ENCODE measurements at places on chromosomes 6 and 20.
A peak's percentile ranks its signal among the peaks of the same experiment; 100 is the strongest.

DNA sequence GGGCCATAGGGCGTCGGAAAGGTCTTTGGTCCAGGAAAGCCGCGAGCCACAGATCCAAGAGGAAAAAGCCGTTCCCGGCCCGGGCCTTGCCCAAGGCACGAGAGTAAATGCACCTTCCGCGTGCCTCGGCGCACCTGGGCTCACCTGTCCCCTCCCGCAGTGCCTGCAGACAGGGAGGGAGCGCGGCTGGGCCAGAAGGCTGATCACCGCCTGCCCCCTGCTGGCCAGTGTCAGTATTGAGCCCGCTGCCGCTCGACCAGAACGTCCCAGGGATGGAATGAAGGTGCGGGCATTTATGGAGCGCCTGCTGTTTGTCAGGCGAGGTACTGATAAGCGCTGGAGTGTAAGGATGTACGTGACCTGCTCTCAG is 679 bp upstream of the LPIN3 start:
- DNase-seq, result no peak

GRCh38 chr6:164230259-164230658 is 815.7 kb downstream of the QKI start:
- DNase-seq, result no peak

- peak; percentile 42 for DNase-seq
Measured at GRCh38 chr20:49483018-49483695, 689 bp upstream of the KCNB1 start.

- DNase-seq, result no peak
Measured at GRCh38 chr6:2940010-2940850, 31.1 kb downstream of the SERPINB6 start.

DNA sequence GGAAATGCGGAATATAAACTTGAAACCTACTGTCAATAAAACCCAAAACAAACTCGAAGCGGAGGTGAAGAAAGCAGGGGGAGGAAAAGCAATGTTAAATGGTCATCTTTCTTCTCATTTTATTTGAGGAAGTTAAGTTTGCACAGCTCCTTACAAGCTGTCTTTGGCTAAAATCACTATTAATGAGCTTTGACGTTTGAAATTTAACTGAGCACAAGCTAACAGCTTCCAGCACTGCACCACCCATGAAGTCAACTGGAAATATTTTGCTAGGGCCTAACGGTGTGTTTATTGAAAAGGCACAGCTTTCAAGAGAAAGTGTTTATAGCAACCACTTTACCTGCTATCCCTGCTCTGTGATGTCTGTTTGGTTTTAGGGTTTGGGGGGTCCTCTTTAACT is 103.8 kb downstream of the PKHD1 start:
- no peak for DNase-seq

GRCh38 chr20:63591147-63591533 is 17.1 kb upstream of the HELZ2 start:
- no peak for DNase-seq

- DNase-seq, result no peak
Measured at GRCh38 chr6:109015176-109015575, 79.5 kb downstream of the SESN1 start.

GRCh38 chr6:105740946-105741645 is 338.2 kb upstream of the PREP start:
- DNase-seq, result no peak

DNA sequence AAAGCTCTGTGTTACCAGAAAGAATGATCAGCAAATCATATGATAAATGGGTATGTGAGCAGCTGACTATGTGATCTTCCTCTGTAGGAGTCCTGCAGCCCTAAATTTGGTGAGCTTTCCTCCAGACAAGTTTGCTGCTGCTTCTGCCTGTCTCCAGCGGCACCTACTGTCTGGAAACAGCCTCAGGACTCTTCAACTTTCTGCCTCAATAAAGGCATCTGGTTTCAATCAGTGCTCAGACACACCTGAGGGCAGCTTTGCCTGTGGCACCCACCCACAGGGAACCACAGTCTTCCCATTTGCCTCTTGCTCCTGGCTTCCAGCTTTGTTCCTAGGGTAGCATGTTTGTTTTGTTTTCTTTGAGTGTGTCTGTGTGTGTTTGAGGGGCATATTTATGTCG is 727.9 kb upstream of the MAN1A1 start:
- no peak for DNase-seq

- DNase-seq, result no peak
Measured at GRCh38 chr6:132910759-132911158, 96.4 kb downstream of the RPS12 start.

DNA sequence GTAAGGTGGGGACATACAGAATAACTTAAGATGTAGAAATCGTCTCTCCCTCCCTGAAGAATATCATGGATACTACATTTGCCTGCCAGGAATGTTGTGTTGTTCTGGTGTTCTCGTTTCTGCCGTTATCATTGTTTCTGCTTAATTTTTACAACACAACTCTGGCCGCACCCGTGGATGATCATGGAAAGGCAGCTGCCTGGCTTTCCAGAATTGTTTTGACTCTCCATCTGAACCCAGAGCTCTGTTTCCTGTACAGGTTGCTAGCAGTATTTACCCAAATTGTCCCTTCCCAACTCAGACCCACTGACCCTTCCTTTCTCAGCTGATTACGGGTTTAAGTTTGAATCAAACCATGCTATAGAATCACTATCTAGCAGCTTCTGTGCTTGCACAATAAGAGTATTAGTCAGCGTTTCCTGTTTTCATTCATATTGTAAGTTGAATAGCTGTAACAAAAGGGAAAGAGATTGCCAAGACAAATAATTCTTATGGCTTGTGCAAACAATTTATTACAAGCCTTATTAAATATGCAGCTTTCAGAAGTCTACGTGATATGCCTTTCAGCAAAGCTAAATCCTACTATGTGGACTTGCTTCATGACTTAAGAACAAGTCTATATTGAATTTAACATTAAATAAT is 139.0 kb downstream of the MTHFD1L start:
- DNase-seq, result no peak

DNA sequence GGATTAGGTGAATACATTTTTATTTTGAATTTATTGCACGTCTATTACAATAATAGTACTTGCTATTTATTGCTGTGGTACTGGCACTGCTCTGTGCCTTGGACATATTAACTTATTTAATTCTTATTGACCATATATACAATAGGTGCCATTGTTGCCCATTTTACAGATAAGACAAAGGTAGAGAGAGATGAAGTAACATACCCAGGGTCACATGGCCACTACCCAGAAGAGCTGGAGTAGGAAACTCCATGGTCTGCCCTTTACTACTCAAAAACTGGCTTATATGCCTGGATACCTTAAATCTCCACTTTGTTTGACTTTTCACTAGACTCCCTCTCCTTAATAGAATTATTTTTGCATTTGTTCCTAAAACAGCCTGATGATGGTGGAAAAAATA is 67.5 kb downstream of the ADGRG6 start:
- DNase-seq, result no peak

GRCh38 chr6:70738028-70738427 is 70.3 kb downstream of the SMAP1 start:
- no peak for DNase-seq

GRCh38 chr6:51152594-51152993 is 333.9 kb downstream of the TFAP2B start:
- no peak for DNase-seq

All from D721Med (cell line).